ENCODE measurements at places on chromosomes 1 and 21.

- no peak for DNase-seq
These were observed 28.4 kb downstream of the LMX1A start for GRCh38 chr1:165328136-165328535.

- no peak for DNase-seq
These were observed 17.2 kb upstream of the FABP3 start for GRCh38 chr1:31390071-31390470.

- DNase-seq, result no peak
These were observed 18.9 kb upstream of the CAPN8 start for GRCh38 chr1:223684488-223684792.

GRCh38 chr1:85240174-85240601 lies 19.3 kb downstream of the C1orf52 start:
- no peak for DNase-seq

- peak; percentile 81 for DNase-seq
These were observed 51.5 kb downstream of the MAP3K7CL start for GRCh38 chr21:29181799-29182470.

DNA sequence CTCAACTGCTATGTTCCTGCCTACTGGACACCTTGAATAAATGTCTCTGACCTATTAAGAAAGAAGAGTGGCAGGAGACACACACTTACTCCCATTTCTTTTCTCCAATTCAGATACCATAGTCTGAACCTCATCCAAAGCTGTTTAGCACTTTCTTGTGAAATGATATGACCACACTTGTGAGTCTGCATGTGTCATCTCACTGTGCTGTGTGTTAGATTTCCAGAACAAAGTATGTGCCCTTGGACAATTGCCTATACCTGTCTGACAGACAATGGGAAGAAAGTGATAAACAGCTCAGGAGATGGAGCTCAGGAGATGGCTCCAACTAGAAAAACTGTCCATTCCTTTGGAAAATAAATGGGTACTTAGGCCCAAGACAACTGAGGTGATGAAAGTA lies 48.4 kb downstream of the USP48 start:
- DNase-seq, result no peak

- DNase-seq, result no peak
These were observed 368.5 kb downstream of the HHAT start for GRCh38 chr1:210697185-210697584.

DNA sequence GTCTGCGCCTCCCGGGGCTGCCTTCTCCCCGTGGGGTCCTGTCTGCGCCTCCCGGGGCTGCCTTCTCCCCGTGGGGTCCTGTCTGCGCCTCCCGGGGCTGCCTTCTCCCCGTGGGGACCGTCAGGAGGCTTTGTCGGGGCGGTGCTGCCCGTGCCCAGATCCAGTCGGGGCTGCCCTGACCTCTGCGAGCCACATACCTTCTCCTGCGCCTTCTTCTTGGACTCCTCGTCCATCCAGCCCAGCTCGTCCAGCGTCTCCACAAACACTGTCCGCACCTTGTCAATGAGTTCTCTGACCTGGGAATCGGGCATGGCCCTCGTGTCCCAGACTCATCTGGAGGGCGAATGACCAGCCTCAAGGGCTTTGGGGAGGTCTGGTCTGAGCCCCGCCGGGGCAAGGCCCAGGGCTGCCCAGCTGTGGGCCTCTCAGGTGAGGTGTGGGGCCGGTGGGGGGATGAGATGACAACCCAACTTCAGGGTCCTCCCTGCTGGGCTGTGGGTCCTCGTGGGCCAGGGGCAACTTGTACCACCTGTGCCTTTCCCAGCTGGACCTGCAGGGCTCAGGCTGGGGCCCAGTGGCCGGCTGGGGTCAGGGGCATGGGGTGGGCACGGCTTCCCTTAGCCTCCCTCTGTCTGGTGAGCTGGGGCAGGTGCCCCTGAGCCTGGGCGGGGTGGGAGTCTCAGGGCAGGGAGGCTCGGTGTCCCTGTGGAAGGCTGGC lies 9.4 kb downstream of the PRXL2B start:
- DNase-seq, result no peak

DNA sequence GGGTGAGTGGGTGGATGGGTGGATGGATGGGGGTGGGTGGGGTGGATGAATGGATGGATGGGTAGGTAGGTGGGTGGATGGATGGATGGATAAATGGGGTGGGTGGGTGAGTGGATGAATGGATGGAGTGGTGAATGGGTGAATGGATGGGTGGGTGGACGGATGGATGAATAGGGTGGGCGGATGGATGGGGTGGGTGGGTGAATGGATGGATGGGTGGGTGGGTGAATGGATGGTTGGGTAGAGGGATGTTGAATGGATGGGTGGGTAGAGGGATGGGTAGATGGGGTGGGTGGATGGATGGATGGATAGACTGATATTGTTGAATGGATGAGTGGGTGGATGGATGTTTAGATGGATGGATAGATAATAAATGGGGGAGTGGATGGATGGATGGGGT lies 26.9 kb upstream of the CCDC27 start:
- DNase-seq, result no peak

DNA sequence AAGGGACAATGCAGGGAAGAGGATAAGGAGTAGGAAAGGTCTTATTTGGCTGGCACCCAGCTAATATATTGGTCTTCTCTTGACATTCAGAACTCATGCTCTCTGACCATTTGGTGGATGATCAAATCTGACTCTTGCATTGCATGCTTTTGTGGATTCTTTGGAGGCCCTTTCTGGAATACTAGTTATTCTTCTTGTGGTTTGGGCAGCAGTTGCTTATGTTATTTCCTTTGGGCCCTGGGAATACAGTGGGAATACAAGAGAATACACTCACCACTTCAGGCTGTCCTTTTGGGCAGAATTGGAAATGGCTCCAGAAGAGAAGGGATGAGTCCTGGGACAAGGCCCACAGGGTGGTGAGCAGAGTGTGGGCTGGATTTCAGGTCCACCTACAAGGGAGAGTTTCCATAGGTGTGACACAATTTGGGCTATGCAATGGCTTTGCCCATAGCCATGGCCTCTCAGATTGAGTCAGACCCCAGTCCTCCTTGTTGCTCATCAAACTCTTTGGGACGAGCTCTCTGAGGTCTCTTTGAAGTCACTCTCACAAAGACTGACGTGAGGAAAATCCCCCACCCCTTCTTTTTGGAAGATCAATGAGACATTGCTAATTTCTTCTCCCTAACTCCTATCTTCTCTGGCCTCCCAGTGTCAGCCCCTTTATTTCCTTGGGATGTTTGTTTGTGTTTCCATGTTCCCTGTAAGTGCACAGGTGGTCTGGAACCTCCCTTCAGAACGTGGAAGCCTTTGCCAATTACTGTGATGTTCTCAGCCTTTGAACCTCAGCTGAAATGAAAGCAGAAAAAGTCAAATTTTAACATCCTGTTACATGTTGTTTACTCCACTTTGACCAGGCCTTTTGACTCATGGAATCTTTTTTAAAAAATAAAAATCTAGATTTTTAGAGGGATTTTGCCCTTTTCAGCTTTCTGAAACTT lies 19.4 kb downstream of the HSD11B1 start:
- DNase-seq, result no peak

GRCh38 chr21:42848932-42849758 lies 30.2 kb downstream of the WDR4 start:
- no peak for DNase-seq
